ENCODE measurements at places on chromosomes 11 and 22.

DNA sequence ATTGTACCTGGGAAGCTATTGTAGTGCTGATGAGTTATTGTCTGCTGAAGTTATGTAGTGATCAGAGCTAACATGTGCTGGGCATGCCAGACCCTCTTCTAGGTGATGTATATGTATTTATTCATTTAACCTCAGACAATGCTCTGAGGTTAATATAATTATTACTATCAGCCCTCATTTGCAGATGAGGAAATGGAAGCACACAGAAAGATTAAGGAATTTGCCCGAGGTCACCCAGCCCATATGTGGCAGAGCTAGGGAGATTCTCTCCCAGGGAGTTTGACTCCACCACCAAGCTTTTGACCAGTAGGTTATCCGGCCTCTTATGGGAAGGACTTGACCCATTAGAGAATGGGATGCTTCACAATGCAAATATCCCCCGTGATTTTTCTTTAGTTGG lies 114.2 kb upstream of the NAV2 start:
- DNase-seq, result no peak

DNA sequence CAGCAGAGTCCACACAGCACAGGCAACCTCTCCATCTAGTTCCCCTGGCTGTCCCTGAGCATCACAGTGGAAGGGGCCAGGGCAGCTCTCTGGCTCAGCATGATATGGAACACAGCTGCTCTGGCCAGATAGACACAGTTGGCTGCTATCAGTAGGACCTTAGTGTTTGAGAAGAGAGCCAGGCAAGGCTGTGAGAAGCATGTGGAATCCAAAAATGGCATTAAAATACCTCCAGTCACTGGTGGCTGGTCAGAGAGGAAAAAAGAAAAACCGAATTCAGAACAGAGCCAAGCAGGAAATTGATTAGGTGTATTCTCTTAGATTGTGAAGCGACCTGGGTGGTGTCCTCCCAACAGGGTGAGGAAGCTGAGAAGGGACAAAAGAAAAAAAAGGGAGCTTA lies 27.9 kb downstream of the SERPINH1 start:
- DNase-seq, result no peak

DNA sequence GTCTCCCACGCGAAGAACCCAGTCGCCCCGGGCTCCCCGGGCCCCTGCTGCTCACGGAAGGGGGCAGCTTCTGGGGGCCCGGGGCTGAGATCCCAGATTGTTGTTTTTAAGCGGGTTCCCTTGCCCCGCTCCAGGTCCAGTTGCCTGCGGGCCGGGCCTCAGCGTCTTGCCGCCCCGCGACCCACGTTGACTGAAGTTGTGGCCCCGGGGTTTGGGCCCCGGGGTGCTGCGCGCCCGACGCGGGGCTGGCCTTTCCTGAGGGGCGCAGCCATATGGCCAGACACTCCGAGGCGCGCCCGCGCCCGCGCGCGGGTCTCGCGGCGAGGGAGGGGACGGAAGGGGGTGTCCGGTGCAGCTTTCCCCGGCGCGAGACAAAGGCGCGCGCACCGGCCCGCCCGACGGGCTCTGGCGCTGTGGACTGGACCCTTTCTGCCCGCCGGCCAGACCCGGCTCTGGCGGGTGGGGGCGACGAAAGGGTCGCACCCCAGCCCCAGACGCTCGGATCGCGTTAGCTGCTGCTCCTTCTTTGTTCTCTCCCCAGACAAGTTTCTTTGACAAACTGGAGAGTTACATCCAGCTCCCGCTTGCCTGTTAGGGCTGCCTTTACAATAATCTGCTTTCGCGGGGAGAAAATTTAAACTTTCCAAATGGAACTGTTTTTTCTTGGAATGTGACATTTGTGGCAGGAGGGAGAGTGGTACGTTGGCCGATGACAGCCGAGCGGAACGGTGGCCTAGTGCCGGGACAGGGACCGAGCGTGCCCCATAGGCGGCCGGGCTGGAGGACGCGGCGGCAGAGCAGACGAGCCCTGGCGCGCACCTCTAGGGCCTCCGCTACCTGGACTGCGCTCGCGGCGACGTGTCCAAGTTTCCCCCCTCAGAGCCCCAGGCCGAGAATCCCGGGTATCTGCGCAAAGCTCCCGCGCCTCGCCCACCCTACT lies 716 bp downstream of the AMOTL1 start:
- peak; percentile 12 for DNase-seq

DNA sequence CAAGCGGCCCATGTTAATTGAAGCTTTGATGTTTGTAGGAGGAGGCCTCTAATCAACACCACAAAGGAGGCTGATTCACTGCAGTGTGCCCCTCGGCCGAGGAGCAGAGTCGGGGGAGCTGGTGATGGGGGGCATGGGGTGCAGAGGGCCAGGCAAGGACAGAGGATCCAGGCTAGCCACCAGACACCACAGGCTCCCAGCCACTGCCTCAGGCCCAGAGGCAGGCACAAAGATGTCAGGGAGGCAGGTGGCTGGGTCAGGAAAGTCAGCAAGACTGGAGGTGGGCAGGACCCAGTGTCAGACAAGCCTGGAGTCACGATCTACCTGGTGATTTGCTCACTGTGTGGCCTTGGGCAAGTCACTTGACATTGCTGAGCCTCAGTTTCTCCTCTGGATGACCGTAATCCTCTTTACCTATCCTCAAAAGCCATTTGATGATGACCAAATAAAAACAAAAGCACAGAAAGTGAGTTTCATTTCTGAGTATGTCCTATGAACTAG lies 121.0 kb downstream of the BUD13 start:
- no peak for DNase-seq

DNA sequence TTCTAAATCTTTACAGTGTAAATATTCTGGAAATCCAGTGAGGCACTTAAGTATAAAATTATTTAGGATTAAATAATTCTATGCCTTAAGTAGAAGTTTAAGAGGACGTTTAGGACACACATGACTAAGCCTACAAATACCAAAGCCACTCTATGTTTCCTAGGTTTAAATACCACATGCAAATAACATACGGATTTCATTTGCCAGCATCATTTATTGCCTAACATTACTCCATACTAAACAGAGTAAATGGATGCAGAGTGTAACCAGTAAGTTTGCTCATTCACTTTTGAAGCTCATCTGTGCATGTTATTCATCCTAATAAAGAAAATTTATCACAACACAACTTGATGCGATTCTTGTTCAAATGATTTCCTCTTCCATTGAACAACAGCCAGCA lies 4.1 kb downstream of the BDNF start:
- DNase-seq, result no peak

- DNase-seq, result no peak
Measured at GRCh38 chr11:11411401-11411985, 58.4 kb upstream of the CSNK2A3 start.

GRCh38 chr22:23831261-23831660 lies 7.5 kb downstream of the DERL3 start:
- no peak for DNase-seq

- DNase-seq, result no peak
Measured at GRCh38 chr11:128155590-128155989, 431.8 kb downstream of the ETS1 start.

DNA sequence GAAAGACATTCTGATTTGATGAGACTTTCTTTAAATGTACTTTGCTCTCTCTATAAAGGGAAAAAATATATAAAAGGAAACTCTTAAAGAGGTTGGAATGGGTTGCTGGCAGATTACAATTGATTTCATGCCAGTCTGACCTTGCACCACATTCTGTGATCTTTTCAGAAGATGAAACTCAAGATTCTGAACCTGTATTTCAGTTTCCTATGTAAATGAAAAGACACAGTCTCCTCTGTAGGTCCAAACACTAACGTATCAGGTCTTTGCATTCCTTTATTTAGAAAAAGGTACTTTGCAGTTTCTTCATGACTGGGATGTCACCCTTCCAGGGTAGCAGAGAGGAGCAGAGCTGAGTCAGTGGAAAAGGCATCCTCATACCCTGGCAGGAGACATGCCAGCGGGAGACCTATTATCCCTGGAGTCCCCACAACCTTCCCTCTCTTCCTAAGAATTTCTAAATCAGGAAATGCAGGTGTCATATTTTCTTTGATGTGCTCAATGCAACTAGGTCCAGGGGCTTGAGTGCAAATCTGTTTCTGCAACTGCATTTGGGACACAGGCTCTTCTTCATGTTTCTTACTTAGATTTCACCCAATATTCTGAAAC lies 282.6 kb downstream of the CADM1 start:
- no peak for DNase-seq

GRCh38 chr11:102192349-102193066 lies 82.3 kb downstream of the YAP1 start:
- no peak for DNase-seq

DNA sequence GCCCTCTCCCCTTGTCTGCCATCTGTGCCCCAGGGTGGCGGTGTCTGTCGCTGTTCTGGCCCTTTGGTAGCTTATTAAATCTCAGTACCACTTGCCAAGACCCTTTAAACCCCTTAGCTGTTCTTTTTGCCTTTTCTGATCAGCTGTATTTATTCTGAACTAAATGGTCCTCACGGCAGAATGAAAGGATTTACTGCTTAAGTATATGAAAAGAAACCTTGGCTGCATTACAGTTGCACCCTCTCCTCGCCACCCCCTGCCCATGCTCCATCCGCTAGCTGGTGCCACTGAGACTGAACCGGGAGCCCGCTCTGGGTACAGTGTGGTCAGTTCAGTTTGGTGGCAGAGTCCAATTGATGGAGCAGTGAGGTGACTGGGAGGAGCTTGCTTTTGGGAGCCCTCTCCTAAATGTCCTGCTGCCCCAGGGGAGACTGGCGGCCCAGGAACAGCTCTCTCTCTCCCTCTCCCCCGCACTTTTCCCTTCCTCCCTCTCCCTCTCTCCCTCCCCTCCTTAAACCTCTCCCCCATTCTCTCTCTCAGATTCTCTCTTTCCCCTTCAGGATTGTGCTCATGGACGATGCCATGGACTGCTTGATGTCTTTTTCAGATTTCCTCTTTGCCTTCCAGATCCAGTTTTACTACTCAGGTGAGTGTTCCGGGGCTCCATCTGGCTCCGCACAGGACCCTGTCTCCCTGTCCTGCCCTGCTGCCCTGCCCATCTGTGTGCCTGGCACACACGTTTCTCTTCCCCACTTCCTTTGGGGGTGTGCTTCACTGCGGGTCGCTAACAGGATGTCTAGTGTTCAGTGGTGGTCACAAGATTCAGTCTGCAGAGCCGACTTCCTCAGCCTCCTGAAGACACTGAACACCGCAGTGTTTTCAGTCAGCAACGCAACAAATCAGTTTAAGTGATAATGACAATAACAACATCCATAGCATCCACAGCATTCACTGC lies 21.8 kb downstream of the ARFGAP2 start:
- no peak for DNase-seq

DNA sequence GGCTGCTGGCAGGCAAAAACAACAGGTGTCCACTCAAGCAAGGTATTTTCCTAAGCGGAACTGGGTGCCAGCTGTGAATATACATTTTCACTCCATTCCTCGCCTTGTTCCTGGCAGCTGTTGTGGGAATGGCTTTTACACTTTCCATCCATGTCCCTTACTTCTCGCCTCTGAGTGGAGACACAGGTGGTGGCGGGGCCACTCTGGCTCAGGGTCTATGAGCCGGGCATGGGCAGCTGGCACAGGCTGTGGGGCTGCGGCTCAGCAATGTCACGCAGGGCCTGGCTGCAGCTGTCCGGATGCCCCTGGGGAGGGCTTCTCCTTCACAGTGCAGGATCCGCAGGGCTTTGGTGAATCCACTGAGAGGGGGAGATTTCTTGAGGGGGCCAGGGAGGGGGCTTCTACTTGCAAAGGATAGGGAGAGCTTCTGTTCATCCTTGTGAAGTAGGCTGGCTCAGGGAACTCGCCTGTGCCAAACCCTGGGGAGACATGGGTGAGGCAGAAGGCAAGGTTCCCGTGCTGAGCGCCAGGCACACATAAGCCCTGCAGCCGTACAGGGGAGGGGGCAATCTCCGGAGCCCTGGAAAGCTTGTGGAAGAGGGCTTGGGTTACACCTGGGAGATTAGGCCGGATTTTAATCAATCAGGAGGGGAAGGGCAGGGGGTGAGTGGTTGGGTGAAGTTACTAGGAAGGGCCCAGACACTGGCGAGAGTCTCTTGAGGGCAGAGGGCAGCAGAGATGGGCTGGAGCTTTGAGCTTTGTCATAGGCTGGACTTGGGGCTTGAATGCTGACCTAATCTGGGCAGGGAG lies 45.7 kb downstream of the KCNQ1OT1 start:
- no peak for DNase-seq

GRCh38 chr22:35728639-35729308 lies 11.1 kb downstream of the APOL5 start:
- no peak for DNase-seq

- DNase-seq, result peak; percentile 39
Measured at GRCh38 chr11:57476757-57477506, 16.6 kb downstream of the RTN4RL2 start.

- DNase-seq, result no peak
Measured at GRCh38 chr22:27761665-27762064, 39.9 kb downstream of the MN1 start.

DNA sequence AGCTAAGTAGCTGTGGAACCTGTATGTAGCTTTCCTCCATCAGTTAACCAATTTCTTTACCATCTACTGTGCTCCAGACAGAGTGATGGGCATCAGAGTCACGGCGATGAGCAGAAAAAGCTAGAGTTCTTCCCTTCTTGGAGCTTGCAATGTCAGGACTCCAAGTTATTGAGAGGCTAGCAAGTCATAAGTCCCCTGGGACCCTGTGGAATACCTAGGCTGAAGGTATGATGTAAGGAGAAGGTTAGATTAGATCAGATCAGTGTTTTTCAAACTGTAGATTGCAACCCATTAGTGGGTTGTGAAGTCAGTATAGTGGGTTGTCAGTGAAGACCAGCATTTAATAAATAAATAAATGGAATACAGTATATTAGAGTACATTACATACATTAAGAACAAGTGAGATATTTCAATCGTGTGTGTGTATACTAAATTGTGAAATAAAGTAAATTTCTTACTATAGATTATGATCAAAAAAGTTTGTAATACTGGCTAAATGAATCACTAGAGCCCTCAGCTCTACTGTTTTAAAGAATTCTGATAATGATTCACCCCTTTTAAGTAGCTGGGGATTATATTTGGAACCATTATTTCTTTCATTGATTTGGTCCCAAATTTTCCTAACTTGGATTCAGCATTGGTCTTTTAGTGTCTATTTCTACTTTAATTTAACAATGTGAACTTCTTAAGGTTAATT lies 52.3 kb downstream of the RASSF10 start:
- DNase-seq, result no peak
